ENCODE measurements at places on chromosomes 16 and 17.

GRCh38 chr17:17719199-17719940 lies 38.1 kb downstream of the RAI1 start:
- DNase-seq, result no peak

- DNase-seq, result no peak
Observed at GRCh38 chr16:89317729-89318429, 100.4 kb downstream of the ZNF778 start.

- DNase-seq, result no peak
Observed at GRCh38 chr17:1385861-1386260, 14.2 kb downstream of the YWHAE start.

- no peak for DNase-seq
Observed at GRCh38 chr17:52027620-52028295, 130.8 kb downstream of the CA10 start.

- peak; percentile 31 for DNase-seq
Observed at GRCh38 chr17:33169580-33170285, 123.4 kb downstream of the ASIC2 start.

- no peak for DNase-seq
Observed at GRCh38 chr17:63151941-63152523, 186.0 kb downstream of the TANC2 start.
